ENCODE measurements at places on chromosomes 6 and 20. TPM values are rescaled to one million over a fixed set of nuclear protein-coding genes. Genes with fewer than 3 reads are reported as not detected.

- DNase-seq = no peak
Observed at GRCh38 chr20:5550733-5551529, 199.3 kb upstream of the SHLD1 start.

GRCh38 chr6:128208851-128209580 is 308.2 kb upstream of the THEMIS start:
- no peak for DNase-seq

DNA sequence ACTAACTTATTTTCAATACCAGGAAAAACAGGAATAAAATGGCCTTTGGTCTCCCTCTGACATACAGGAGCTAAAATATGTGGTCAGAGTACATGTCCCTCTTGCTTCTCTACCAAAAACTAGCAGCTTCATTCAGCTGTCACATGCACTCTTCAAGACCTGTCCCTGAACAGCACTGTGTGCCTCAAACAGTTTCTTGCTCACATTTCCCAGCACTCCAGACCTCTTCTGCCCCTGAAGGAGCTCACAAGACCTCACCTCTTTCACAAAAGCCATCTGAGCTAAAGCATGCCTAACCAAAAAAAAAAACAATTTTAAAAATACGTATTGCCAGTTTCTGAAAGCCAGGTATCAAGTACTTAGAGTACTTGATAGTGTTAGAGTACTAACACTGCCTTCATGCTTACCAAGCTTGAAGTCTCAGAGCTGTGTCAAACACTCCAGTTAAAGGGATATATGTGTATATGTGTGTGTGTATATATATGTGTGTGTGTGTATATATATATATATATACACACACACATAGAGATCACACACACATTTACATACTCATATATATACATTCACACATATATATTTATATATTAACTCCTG is 148.3 kb upstream of the POU3F2 start:
- no peak for DNase-seq

- no peak for DNase-seq
Observed at GRCh38 chr20:47125508-47125757, 230.8 kb downstream of the EYA2 start.

DNA sequence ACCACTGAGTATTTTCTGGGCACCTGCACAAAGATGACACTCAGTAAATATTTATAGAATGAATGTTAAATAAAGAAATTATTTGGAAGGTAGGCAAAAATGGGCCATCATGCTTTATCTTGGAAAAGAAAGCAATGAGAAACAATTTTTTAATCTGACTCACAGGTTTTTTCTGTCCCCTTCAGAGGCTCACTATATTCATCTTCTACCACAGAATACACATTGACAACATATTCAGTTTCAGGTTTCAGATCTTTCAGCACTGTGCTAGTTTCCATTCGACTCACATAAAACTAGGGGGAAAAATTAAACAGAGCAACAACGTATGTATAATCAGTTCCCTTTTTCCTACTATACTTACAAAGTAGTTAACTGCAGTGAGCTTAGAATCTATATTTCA is 58.3 kb downstream of the COL12A1 start:
- no peak for DNase-seq

DNA sequence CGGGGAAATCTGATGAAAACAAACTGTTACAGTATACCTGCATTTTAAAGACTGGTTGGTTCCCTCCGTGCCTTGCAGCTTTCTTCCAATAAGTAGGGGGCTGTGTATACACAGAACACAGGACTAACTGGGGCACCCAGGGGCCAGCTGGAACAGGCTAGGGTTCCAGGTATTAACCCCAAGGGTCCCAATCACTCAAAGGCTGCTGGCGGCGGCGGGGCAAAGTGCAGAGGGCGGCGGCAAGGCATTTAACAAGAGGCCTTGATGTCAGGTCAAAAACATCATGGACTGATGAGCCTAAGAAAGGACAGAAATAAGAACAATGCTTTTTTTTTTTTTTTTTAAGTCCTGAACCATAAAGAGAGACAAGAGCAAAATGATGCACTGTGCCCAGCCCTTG is 2.5 kb downstream of the PMEPA1 start:
- DNase-seq = no peak

DNA sequence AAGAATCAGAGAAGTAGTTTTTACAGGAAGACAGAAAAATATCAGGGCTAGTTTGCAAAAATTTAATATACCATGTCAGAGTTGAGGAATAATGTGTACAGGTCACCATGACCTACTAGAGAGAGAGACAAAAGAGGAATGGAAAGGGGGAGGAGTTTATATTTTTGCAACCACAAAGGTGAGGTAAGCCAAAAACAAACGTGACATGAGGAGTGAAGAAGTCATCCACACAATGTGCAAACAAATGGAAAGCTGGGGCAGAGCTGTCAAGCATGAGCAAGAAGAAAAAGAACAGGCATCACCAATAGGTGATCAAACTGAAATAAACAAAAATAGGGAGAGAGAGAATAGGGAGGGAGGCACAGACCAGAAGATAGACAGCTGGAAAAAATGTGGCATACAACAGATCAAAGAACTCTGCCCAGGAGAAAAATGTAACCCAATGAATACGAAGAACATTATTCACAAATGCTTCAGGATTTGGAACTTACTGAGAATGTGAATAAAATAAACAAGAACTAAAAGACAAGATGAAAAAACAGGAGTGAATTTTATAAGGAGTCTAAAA is 15.5 kb downstream of the RARS2 start:
- DNase-seq = no peak

GRCh38 chr20:4047614-4048013 is 32.3 kb upstream of the RNF24 start:
- no peak for DNase-seq

MUC21 gene
- total RNA-seq = not detected

OCSTAMP gene
- total RNA-seq = not detected
